H9 (cell line): ENCODE measurements at places on chromosomes 11 and 22. TPM values are rescaled to one million over a fixed set of nuclear protein-coding genes. Genes with fewer than 3 reads are reported as not detected.

DNA sequence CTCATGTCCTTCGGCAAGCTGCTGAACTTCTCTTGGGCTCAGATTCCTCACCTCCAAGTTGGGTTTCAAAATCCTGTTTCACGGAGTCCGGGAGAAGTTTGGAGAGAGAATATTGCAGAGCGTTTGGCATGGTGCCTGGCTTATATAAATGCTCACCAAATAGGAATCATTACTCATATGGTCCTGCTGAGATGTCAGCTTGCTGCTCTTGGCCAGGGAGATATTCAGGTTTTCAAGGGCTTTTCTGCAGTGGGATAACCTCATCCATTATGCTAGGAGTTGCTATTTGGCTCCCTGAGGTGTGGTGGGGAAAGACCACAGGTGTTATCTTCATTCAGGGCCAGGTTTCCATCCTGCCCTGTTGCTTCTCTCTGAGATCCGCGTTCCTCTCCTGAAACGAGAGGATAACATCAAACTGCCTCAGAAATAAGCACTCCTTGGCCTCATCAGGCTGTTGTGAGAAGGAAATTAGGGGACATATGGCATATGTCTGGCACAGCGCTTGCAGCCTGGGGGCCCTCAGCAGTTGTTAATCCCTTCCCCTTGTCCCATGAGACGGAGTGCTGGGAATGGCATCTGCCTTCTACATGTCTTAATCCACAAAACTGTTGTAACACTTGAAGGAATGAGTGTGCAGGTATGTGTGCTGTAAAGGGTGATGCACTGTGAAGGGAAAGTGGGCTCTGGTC is 29.9 kb upstream of the ACER3 start:
- no peaks in the 10 kb centered on the region for H3K4me1 ChIP-seq
- no peak overlapping the region for H3K4me3 ChIP-seq
- no peak for DNase-seq
- no peak overlapping the region for H3K27ac ChIP-seq
- H3K36me3 ChIP-seq: peaks cover 1% of the 10 kb centered on the region; the same call in 1 of the 3 replicates
- no peaks in the 10 kb centered on the region for H3K27me3 ChIP-seq

DNA sequence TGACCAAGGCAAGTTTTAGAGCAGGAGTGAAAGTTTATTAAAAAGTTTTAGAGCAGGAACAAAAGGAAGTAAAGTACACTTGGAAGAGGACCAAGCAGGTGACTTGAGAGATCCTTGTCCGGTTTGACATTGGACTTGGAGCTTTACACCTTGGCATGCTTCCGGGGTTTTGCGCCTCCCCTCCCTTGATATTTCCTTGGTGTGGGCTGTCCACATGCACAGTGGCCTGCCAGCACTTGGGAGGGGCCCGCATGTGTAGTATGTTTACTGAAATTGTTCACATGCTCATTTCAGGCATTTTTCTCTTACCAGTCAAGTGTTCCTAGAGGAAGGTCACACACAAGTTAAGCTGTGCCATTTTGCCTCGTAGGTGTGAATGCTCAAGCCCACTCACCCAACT is 19.0 kb upstream of the THRSP start:
- no peaks in the 10 kb centered on the region for H3K27me3 ChIP-seq
- H3K4me3 ChIP-seq: no peak overlapping the region
- H3K4me1 ChIP-seq: no peaks in the 10 kb centered on the region
- no peak overlapping the region for H3K27ac ChIP-seq
- DNase-seq: no peak

DNA sequence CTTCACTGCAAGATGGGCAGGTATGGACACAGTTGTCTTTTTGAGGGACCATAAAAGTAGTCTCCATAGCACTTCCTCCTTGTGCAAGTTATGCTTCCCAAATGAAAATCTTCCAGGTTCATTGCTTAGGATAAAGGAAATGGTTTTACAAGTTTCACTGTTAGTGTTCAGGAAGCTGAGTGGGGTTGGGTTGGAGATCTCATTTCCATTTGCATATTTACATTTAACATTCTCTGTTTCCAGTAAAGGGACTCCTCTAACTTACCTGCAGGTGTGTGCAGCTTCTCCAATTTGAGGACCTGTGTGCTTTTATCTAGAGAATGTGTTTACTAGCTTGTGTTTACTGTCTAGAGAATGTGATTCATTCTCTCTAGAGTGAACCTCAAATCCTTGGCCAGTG is 141.3 kb upstream of the POU2AF2 start:
- no peak for DNase-seq
- no peaks in the 10 kb centered on the region for H3K36me3 ChIP-seq
- H3K27me3 ChIP-seq: no peaks in the 10 kb centered on the region
- no peak overlapping the region for H3K27ac ChIP-seq
- no peak overlapping the region for H3K4me3 ChIP-seq

- no peak overlapping the region for H3K4me3 ChIP-seq
- DNase-seq: no peak
- peaks cover 12% of the 10 kb centered on the region for H3K36me3 ChIP-seq
- H3K27me3 ChIP-seq: no peaks in the 10 kb centered on the region
Observed at GRCh38 chr22:30909306-30909705, 59.3 kb downstream of the MORC2 start.

GRCh38 chr11:3001496-3001895 is 9.4 kb upstream of the NAP1L4 start:
- no peak overlapping the region for H3K27ac ChIP-seq
- DNase-seq: no peak
- H3K4me1 ChIP-seq: no peaks in the 10 kb centered on the region
- H3K27me3 ChIP-seq: no peaks in the 10 kb centered on the region
- H3K36me3 ChIP-seq: peaks cover 57% of the 10 kb centered on the region

DNA sequence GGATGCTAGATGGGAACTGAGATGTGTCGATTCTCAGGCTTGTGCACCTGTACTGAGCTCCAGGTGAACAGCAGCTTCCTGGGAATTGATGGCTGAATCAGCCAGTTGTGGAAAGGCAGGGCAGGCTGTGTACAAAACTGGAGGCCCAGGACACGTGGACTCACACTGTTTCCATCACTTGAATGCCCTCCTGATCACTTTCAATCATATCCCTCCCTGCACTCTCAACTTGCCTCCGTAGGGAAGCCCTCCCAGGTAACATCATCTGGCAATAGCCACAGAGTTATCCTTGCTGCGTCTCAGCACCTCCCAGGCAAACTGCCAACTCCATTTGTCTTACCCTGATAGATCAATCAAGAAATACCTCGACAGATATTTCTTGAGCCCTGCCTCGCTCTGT is 10.1 kb downstream of the FAM83F start:
- H3K4me3 ChIP-seq: no peak overlapping the region
- no peaks in the 10 kb centered on the region for H3K27me3 ChIP-seq
- H3K36me3 ChIP-seq: peaks cover 5% of the 10 kb centered on the region; the same call in 2 of the 3 replicates
- H3K27ac ChIP-seq: no peak overlapping the region
- no peak for DNase-seq

DNA sequence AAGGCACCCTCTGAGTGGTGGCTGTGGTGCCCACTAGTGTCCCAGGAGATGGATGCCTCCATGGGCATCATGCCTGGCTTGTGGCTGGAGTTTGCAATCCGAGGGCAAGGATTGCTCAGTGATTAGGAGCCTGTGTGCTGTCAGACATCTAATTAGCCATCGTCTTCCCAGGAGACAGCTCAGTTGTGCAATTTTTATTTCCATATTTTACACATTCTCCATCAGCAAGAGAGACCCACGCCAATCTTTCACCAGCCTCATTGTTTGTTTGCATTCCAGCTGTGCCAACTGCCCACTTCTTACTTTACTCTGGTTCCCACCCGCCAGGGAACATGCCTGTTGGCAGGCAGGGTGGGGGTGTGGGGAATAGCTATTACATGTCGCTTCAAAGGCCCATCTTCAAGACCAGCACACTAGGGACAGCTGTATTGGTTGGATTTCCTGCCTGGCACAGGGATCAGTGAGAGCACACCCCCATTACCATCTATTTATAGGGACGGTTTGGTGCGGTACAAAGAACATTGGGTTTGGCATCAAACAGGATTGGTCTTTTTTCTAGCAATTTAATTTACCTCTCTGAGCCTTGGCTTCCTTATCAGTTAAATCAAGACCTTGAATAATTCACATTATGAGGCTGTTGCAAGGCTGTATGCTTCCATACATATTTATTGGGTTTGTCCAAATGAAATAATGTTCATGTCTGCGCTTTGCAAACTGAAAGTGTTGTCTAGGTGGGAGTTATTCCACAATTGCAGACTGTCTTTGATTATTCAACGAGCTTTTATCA is 80.7 kb upstream of the NAV2 start:
- H3K27ac ChIP-seq: no peak overlapping the region
- no peaks in the 10 kb centered on the region for H3K36me3 ChIP-seq
- no peak for DNase-seq
- H3K4me1 ChIP-seq: no peaks in the 10 kb centered on the region

DNA sequence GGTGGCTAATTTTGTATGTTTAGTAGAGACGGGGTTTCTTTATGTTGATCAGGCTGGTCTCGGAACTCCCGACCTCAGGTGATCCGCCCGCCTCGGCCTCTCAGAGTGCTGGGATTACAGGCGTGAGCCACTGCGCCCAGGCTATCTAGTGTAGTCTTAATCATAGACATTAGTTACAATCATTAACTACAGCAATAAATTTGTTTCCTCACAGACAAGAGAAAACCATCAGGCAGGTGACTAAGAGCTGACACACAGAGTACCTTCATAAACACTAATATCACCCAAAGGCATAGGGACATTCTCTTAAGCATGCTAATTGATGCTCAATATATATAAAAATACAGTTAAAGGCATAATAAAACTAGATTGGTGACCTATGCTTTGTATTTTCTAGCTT is 19.4 kb downstream of the SDHD start:
- no peaks in the 10 kb centered on the region for H3K4me1 ChIP-seq
- no peak overlapping the region for H3K27ac ChIP-seq
- DNase-seq: no peak
- no peaks in the 10 kb centered on the region for H3K36me3 ChIP-seq
- no peak overlapping the region for H3K4me3 ChIP-seq

DNA sequence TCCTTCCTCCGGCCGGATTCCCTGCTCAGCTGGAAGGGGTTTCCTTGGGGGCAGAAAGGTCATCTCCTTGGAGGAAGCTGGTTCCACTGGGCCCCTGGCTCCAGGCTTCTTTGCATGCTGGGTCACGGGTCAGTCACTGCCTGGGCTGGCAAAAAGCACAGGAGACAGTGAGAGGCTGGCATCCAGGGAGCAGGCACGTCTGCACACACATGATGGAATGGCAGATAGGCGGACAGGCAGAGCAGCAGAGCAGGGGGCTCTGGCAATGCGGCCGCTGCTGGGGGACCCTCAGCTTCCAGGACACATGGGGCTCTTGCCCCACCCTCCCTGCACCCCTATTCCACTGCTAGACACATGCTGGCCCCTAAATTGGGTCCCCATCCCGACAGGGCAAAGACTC is 40.4 kb downstream of the C11orf58 start:
- no peak overlapping the region for H3K4me3 ChIP-seq
- H3K27ac ChIP-seq: no peak overlapping the region
- peaks cover 9% of the 10 kb centered on the region for H3K36me3 ChIP-seq
- no peaks in the 10 kb centered on the region for H3K27me3 ChIP-seq

DNA sequence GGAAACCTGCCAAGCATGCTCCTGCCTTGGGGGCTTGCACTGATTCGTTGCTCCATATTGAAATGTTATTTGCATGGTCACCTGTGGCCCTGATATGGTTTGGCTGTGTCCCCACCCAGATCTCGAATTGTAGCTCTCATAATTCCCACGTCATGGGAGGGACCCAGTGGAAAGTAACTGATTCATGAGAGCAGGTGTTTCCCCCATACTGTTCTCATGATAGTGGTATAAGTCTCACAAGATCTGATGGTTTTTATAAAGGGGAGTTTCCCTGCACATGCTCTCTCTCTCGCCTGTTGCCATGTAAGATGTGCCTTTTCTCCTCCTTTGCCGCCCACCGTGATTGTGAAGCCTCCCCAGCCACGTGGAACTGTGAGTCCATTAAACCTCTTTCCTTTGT is 402.4 kb downstream of the ETS1 start:
- peaks cover 3% of the 10 kb centered on the region; the same call in 1 of the 2 replicates for H3K36me3 ChIP-seq
- H3K27me3 ChIP-seq: no peaks in the 10 kb centered on the region
- no peaks in the 10 kb centered on the region for H3K4me1 ChIP-seq
- H3K27ac ChIP-seq: no peak overlapping the region

- H3K36me3 ChIP-seq: no peaks in the 10 kb centered on the region
- no peak overlapping the region for H3K4me3 ChIP-seq
- H3K4me1 ChIP-seq: no peaks in the 10 kb centered on the region
- no peak for DNase-seq
Observed at GRCh38 chr11:91023731-91024130, 800.9 kb upstream of the CHORDC1 start.

GRCh38 chr22:31637891-31638618 is 24.0 kb downstream of the PISD start:
- no peak overlapping the region for H3K4me3 ChIP-seq
- H3K27me3 ChIP-seq: no peaks in the 10 kb centered on the region
- DNase-seq: no peak
- peaks cover 13% of the 10 kb centered on the region for H3K36me3 ChIP-seq

DNA sequence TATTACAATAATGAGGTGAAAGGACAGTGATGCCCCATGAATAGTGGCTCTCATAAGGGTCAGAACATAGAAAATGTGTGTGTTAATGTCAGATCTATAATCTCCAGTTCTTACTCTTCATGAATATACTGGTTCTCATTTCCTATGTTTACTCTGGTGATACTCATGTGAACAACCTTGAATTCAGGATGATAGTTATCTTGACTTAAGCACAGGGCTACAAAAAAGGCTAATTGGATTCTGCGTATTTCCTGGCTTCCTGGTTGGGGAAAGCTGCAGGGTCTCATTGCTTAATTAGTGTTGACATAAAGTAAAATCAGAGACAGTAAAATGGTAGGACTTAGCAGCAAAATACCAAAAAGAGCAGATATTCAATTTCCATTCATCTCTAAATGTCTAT is 1316.8 kb upstream of the RAG2 start:
- H3K27ac ChIP-seq: no peak overlapping the region
- H3K4me1 ChIP-seq: no peaks in the 10 kb centered on the region; the same call in 1 of the 2 replicates
- H3K4me3 ChIP-seq: no peak overlapping the region
- H3K36me3 ChIP-seq: no peaks in the 10 kb centered on the region

Gene CCDC88B
- 11.2 and 12.2 TPM in 2 replicates for total RNA-seq

Gene TBX10
- total RNA-seq: not detected in 2 replicates

Gene H19
- total RNA-seq: 10.7 TPM in 2 replicates

Gene PRODH
- total RNA-seq: 51.2 and 54.3 TPM in 2 replicates

Gene MMP13
- total RNA-seq: not detected in 2 replicates

Gene PHETA2
- 2.6 and 3.2 TPM in 2 replicates for total RNA-seq

Gene BEST1
- 0.18 and 0.24 TPM in 2 replicates for total RNA-seq

Gene HORMAD2
- not detected in 2 replicates for total RNA-seq

Gene TBX1
- 2.2 and 2.5 TPM in 2 replicates for total RNA-seq
